Choroid plexus epithelial cell (primary cell): ENCODE measurements at places on chromosomes 5 and 9.
A peak's percentile ranks its signal among the peaks of the same experiment; 100 is the strongest.

DNA sequence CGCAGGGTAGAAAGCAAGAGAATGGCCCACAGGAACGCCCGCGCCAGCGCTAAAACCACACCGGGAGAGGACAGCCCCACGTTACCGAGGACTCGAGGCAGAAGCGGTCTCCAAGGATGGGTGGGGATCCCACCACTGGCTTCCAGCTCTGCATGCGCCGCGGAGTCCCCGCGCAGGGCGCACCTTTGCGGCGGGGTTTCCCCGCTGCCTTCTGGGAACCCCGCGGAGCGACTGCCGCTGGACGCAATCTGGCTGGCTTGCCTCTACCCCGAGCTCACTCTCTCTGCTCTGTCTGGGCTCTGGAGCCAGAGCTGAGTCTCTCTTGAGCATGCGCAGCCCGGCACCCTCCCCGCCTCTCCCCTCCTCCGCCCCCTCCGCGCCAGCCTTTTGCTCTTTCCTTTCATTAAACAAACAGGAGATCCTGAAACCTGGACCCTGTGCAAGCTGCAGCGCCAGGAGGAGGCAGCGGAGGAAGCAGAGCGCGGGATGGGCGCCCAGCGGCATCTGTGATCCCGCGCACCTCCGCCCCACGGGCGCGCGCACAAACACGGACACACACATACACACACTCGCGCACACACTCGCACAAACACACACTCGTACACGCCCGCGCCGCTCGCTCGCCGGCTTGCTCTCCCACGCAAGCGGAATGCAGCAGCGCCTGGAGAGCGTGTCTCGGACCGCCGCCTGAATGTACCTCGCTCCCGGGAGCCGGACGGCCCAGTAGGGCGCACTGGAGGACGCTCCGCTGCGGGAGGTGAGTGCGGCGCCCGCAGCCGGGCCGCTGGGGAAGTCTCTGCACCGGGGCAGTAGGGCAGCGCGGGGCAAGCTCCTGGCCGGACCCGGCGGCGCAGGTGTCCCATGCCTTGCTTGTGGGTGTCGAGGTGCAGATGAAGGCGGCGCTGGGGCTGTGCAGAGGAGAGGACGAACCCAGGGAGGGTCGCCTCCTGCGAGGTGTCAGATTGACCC is at the start of gene PLPPR1:
Gene PLPPR1, plus strand, starts transcription at position 382 of the 969 bp plus-strand sequence.
- DNase-seq = peak; percentile 38

DNA sequence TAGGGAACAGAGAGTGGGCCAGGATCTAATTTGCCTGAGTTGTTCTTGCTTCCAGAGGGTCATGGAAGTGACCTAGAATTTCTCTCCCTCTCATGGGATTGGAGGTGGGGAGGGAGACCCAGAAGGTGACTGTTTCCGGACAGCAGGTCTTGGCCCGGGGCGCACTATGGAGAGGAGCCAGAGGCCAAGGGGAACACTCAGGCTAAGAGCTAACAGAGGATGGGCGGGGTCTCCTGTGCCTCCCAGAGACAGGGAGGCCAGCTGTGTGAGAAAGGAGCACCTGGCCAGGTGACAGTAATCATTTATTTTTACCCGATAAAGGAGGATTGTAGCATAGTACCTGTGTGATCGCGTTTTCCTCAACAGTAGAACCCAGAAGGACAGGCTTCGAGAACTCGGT is 50.9 kb upstream of the ANKH start:
- DNase-seq = no peak

DNA sequence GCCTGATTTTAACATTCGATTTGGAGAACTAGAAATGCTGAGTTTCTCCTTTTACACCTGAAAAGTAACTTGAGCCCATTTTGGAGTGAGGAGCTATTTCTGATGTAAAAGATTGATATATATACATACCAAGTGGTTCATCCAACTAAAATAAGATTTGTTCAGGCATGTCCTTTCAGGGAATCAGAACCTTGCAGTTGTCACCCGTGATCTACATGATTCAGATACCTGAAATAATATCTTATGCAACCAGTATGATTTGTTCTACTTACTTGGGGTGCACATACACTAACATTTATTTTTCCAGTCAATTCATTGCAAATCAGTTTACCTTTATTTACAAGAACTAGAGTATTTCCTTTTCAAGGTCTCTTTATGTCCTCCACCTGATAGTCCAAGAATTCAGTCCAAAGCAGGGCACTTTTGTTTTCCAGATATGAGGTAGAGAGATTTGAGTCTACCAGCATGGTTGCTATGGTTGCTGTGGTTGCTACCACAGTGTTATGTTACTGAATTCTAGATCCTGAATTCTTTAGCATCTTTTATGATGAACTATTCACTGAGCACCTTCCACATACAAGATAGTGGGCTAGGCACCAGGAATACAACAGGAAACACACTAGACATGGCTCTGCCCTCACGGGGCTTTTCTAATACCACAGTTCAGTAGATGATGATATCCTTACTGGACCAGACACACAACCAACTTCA is 49.3 kb downstream of the CCL28 start:
- DNase-seq = no peak

GRCh38 chr9:12778389-12778788 is 3.6 kb downstream of the LURAP1L start:
- no peak for DNase-seq

- peak; percentile 46 for DNase-seq
Observed at GRCh38 chr5:110377361-110377760, 349.1 kb downstream of the TMEM232 start.

- DNase-seq = no peak
Observed at GRCh38 chr5:150762211-150762610, 3.4 kb upstream of the DCTN4 start.

- no peak for DNase-seq
Observed at GRCh38 chr5:38569180-38569579, 12.7 kb upstream of the LIFR start.

DNA sequence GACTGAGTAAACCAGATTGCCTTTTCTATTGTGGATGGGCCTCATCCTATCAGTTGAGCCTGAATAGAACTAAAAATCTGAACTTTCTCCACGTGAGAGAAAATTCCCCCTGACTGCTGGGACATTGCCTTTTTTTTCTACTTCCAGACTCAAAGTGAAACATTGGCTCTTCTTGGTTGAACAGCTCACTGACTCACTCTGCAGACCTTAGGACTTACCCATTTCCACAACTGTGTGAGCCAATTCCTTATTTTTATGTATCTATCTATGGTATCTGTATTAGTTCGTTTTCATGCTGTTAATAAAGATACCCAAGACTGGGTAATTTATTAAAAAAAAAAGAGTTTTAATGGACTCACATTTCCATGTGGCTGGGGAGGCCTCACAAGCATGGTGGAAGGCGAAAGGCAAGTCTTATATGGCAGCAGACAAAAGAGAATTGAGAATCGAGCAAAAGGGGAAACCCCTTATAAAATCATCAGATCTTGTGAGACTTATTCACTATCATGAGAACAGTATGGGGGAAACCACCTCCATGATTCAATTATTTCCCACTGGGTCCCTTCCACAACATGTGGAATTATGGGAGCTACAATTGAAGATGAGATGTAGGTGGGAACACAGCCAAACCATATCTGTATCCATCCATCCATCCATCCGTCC is 306.7 kb upstream of the SLC24A2 start:
- no peak for DNase-seq

DNA sequence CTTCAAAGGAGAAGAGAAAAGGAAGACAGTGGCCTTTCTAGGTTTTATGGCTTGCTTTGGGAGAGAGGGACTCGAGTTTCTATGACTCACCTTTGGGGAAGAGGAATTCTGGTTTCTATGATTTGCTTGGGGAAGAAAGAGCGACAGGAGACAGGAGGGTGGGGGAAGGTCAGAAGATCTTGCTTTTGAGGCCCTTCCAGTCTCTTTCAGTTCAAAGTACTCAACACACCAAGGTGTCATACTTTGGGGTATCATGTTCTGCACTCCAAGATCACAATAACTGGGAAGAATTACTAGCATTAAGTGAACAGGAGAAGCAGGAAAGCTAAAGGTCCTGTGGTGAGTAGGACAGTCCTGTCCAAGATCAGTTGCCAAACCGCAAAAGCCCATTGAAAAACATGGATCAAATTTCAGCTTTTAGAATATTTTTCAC is 324.5 kb downstream of the ARHGEF28 start:
- no peak for DNase-seq

DNA sequence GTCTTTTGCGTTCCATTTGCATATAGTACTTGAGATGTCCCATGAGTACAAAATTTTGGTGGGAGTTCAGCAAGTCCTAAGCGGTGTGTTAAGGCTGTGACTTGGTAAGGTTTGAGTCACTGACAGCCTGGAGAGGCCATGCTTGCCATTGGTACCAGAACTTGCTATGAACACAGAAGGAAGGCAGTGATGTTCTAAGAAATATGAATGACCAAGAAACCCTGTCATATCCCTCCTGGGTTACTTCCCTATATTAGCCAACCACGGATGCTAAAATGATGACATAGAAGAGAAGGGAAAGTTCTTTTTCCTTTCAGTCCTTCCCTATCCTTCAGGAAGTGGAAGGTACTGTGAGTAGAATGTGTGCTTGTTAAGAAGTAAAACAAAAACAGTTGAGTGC is 136.7 kb downstream of the GCNT1 start:
- DNase-seq = no peak

GRCh38 chr5:83568186-83568585 is 96.6 kb downstream of the VCAN start:
- DNase-seq = peak; percentile 97

GRCh38 chr9:127107171-127107928 is 15.1 kb downstream of the ANGPTL2 start:
- DNase-seq = no peak

DNA sequence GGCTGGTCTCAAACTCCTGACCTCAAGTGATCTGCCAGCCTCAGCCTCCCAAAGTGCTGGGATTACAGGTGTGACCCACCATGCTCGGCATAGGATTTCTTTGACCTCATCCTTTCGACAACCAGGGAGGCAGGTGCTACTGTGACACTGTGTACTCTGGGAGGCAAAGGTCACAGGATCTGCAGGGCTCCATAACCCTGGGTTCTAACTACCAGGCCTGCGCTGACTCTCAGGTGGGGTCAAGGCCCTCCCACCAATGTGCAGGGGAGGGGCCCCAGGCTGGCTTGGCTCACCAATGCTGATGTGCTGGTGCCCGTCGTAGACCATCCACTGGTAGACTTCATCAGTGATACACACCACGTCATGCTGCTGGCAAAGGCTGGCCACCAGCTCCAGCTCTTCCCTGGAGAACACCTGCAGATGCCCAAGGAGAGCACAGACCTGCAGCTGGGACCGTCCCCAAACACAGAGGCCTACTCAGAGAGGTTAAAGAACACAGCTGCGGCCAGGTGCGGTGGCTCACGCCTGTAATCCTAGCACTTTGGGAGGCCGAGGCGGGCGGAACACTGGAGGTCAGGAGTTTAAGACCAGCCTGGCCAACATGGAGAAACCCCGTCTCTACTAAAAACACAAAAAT is 7.0 kb upstream of the SPOUT1 start:
- no peak for DNase-seq

DNA sequence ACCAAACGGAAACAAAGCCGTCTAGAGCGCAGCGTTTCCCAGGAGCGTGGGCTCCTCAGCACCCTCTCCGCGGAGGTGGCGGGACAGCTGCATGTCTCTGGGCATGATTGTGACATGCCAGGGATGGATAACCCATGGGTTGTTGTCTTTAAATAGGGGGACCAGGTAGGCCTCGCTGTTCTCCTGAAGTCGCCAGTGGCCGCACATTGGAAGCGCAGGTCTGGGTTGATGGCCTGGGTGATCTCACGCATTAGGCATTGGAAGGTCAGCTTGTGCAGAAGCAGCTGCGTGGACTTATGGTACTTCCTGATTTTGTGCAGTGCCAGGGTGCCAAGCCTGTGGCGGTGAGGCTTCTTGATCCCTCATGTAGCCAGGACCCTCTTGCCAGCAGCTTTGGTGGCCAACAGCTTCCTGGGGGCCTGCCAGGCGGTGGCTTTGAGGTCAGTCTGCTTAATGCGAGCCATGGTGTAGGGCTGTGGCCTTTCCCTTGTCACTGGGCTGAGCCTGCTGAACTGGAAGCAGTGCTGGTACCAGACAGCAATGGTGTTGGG is 6.3 kb upstream of the TAF11L3 start:
- no peak for DNase-seq

GRCh38 chr5:76642390-76643040 is 19.3 kb upstream of the F2RL2 start:
- peak; percentile 50 for DNase-seq

GRCh38 chr9:125587819-125588460 is 119.1 kb downstream of the MAPKAP1 start:
- no peak for DNase-seq

DNA sequence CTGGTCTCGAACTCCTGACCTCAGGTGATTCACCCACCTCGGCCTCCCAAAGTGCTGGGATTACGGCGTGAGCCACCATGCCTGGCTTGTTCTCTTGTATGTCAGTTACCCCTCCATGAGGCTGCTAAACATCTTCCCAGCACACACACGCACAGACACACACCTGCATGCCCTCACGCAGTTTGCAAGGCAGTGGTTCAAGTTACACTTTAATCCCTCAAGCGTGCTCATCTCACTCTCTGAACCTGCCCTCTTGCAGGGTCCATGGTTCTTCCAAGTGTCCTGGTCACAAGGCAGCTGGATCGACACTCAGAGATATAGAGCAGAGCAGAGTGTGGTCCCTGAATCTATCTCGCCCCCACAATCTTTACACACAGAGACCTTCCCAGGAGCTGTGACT is 34.1 kb upstream of the RUFY1 start:
- DNase-seq = no peak

DNA sequence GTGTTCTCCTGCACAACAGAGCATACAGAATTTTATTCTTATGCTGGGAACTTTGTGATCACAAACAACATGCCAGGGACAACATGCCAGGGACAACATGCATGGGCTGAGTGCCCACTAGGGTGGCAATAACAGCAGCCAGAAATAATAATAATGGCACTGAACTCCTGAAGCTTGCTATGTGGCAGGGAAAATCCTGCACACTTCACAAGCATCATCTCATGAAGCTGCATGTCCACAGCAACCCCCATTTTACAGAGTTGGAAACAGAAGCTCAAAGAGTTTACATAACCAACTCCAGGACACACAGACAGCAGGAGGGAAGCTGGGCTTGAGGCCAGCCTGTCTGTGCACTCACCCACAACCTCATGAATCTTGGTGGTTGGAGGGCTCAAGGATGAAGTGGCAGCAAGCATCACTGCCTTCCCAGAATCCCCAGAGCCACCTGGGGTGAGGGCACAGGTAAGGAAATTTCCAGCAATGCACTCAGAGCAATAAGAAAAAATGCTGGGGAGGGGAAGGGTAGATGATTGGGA is 111.4 kb downstream of the GABBR2 start:
- DNase-seq = peak; percentile 58

DNA sequence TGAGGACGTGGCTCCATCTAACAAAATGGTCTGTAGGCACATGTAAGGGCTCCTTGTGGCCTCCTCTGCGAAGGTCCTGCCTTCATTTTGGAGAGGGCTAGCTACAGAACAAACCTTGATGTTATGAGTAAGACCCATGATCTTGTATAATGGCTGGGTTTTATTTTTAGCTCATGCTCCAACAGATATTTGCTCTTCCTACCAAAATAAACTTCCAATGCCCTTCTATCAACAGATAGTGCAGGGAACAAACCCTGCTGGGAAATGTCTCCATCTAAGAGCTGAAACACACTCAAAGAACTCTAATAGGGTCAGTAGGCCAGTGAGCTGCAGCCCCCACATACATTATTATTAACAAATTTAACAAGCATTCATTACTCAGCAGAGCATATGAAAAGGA is 189.5 kb downstream of the LURAP1L start:
- peak; percentile 48 for DNase-seq

- no peak for DNase-seq
Observed at GRCh38 chr5:74334762-74335384, 305.7 kb downstream of the ENC1 start.

- DNase-seq = no peak
Observed at GRCh38 chr5:22567983-22568382, 285.2 kb downstream of the CDH12 start.
